ENCODE measurements at places on chromosomes 6 and 20.

DNA sequence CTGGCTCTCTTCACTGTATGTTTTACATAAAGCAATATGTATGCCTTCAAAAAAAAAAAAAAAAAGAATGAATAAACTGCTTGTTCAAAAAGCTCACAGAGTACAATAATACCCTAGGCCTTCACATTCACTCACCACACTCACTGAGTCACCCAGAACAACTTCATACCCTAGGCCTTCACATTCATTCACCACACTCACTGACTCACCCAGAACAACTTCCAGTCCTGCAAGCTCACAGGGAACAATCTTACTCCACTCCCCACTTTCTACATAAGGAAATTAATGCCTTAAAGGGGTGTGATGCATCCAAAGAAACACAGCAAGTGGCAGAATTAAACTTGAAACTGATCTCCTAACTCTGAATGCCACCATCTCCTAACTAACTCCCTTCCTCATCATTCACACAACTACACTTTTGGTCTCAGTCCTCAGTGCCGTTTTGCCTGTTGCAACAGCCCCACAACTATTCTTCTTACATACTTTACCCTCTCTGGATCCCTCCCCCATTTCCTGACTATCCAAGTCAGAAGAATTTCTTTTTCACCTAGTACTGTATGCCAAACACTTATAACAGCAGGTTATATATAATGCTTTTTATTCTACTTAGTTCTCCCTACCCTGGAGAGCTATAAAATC is 34.2 kb downstream of the NHSL1 start:
- DNase-seq: peak; percentile 14

GRCh38 chr6:26377719-26378118 is 5.2 kb upstream of the BTN2A2 start:
- DNase-seq: no peak

GRCh38 chr6:52557389-52558265 is 19.2 kb downstream of the TRAM2 start:
- no peak for DNase-seq

DNA sequence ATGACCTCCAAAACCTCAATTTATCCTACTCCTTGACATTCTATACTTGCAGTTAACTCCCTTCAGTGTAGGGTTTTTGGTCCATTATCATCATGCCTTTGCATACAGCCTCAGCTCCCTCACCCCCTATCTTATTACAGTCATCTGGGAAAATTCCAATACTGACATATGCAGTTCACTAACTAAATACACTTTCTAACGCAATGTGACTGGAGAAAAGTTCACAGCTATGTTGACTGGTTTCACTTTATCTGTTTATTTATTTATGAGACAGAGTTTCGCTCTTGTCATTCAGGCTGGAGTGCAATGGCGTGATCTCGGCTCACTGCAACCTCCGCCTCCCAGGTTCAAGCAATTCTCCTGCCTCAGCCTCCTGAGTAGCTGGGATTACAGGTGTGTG is 64.9 kb downstream of the CRYBG1 start:
- no peak for DNase-seq

DNA sequence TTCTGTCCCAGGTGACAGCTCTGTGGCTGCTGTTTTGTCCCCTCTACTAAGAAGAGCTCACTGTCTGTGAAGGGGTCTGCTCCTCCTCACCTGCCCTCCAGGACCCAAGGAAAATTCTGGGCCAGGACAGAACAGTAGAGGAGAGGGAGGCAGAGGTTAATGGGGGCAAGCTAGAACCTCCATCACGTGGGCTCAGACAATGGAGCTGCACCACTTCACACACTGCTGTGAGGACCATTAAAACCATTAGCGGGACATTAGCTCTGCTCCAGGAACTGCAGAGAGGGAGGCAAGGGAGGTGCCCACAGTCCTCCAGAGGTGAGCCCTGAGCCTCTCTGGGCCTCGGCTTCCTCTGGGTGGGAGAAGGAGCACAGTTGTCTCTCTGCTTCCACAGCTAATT is 78.4 kb downstream of the NOL4L start:
- DNase-seq: no peak

DNA sequence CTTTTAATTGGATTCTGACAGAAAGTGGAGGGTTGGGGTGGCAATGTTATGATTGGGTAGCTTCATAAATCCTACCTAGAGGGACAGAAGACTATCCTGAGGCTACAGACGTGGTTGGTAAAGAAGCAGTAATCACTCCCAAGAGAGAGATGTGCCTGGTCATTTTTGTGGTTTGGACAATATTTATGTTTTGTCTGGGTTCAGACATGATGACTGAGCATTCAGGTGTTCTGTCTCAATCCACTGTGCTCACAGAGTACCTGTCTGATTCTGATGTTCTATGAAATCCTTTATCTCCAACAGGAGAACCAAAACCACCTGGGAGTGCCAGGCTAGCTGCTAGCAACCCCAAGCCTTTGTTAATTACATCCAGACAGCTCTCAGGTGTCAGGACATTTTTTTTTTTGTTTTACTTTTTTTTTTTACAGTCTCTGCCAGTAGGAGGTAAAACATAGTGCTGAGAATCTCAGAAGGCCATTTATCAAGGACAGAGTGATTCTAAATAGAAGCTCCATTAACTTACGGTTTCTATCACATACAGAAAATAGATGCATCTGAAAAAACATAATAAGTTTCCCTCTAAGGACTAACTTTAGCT is 1.6 kb upstream of the HLA-DQA1 start:
- no peak for DNase-seq

GRCh38 chr20:8744228-8744844 is 324.6 kb upstream of the PLCB4 start:
- no peak for DNase-seq

DNA sequence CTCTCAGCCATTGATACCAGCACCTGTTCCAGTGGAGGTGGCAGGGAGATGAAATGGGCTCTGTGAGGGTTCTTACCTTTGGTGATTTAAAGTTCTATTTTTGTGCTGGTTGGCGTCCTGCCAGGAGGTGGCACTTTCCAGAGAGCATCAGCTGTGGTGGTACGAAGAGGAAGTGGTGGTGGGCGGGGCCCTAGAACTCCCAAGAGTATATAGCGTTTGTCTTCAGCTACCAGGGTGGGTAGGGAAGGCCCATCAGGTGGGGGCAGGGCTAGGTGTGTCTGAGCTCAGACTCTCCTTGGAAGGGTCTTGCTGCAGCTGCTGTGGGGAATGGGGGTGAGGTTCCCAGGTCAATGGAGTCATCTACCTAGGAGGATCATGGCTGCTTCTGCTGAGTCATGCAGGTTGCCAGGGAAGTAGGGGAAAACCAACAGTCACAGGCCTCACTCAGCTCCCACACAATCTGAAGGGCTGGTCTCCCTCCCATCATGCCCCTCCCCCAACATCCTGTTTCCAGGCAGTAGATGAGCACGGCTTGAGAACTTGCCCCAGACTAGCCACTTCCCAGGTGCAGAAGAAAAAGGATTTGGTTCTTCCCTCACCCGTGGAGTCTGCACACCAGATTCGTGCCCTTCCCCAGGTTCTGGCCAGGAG is 46.6 kb downstream of the MOXD1 start:
- DNase-seq: no peak

GRCh38 chr20:11000416-11000815 is 326.6 kb upstream of the JAG1 start:
- no peak for DNase-seq

DNA sequence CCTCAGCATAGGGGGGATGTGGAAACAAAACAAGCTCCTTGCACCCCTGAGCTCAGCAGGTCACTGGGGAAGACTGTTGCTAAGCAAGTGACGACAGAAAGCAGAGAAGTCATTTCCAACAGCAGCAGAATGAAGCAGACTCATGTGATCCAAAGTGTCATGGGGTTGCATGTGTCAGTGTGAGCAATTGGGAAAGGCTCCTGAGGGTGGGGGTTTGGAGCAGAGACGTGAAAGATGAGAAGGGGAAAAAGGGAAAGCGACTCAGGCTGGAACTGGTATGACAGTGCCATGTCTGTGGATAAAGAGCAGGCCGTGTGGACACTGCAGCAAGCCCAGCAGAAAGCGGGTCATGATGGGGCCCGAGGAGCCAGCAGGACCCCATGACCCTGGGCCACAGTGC is 363.9 kb downstream of the PREX1 start:
- DNase-seq: no peak

- no peak for DNase-seq
Observed at GRCh38 chr6:156735751-156736150, 41.4 kb upstream of the ARID1B start.

DNA sequence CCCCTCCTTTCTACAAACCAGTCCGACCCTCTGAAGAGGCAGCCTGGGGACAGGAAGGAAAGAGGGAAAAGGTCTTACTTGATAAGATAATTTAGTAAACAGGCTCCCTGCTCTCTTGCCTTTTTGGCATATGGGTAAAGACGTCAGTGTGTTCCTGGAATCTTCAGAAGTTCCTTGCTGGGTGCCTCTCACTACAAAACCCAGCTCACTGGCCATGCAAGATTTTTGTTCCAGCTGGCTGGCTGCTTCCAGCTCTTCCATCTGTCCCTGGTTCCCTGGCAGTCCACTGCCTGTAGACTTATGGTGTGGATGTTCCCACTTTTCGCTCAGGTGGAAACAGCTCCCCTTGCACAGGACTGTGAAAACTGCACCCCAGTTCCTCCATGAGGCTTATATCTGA is 57.4 kb downstream of the MOCS1 start:
- no peak for DNase-seq

GRCh38 chr6:128731249-128732165 is 151.4 kb upstream of the LAMA2 start:
- no peak for DNase-seq

DNA sequence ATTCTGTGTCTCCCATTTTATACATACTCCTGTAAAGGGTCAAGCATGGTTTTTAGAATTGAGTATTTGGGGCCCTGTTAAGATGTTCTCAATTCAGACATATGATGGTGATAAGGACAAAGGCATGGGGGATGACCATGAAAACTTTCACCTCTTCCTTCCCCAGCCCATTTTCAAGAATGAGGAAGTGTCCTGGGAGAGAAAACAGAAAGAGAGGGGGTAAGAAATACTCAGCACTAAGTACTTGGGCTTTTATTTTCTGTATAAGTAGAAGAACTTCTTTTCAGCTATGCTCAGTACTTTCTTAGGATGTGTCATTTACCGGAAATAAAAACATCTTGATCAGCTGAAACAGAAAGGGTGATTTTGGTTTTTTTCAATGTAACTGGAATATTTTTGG is 10.9 kb upstream of the MBOAT1 start:
- DNase-seq: no peak

DNA sequence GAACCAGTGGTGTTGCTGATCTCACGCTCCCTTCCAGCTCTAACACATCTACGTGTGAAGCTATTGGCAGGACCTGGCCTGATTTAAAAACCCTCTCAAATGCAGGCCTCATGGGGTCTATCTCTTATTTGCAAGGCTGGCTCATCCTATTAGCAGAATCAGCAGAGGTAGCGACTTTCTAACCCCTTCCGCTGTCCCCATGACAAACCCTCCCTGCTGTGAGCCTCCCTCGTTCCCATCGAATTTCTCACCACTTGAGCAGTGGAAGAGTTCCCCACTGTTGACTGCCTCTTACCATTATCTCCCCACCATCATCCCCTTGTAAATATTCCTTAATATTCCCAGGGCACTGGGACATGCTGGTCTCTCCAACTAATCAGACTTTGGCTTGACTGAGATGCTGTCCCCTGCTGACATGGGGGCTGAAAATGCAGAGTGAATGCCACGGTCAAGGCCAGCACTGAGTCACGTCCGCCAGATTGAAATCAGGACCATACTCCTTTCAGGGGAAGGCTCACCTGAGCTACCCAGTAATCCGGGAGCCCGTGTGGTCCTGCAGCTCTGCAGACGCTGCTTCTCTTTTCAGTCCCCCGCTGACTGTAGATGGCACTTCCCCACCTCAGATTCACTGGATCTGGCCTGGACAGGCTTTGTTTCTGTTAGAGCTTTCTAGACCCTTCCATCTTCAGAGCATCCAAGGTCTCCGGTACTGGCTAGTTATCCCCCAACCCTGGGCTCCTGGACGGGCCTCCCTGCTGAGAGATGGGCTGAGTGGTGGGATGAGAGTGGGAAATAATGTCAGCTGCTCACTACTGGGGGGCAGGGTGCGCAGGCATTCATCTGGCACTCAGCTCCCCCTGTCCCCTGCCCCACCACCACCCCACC is 23.1 kb downstream of the AAR2 start:
- DNase-seq: no peak

DNA sequence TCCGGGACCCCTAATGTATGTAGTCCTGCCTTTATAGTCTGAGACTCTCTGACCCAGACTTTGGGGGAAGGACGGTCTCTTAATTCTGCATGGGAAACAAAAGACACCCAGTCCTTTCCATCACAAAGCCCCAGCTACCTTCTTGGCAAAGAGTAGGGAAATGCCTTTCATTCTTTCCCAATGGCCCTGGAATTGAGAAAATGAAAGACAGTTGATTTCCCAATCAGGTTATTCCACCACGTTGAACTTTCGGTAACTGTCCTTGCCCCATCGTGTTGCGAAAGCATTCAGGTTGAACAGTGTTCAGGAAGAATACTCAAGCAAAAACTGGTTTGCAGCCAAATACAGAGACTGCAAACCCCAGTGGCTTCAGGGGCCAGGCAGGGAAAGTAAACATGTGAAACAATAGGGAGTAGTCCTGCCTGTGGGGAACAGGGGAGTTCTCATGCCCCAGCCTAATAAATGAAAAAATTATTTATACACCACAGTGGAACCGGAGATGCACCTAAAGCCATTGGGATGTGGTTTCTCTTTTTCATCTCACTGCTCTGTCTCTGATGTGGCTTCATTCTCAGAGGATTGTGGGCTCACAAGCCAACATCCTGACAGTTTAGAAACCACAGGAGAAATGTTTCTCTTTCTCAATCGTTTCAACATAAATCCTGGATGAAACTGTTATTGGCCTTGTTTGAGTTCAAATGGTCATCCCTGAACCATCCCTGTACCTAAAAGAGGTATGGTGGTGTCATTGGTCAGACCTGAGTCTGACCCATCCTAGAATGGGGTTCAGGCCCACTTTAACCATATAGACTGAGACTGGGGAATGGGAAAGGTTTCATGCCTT is 44.2 kb upstream of the SLC9A8 start:
- no peak for DNase-seq

DNA sequence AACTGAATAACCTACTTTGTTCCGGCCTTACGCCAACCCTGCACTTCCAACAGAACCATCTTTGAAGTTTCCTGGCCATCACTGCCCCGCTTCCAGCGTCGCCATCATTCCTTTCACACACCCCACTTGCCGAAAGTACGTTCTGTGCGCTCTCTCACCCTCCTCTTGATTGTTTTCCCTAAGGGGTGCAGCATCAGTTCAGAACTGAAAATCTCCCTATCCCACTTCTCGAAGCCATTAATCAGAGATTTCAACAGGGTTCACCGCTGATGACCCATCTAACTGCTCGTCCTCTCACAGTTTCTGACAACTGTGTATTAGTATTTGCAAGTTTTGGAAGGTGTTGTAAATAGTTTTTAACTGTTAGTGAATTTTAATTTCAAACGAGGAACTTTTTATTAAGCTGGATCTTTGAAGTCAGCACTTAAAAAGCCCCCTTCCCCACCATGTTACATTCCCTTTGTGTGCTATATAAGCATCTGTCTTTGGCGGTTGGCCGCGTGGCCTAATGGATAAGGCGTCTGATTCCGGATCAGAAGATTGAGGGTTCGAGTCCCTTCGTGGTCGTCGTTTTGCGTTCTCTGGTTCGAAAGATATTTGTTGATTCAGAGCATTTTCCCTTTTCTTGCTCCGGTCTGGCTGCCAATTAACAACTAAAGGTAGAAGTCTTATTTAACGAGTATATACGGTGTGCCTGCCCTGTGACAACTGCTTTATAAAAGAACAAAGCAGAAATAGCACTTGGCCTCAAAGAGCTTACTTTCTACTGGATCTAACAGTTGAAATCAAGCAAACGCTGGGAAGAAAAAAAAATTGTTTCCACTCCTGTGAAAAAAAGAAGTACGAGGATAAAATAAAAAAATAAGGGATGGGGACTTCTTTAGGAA is 42.6 kb downstream of the TRIM27 start:
- no peak for DNase-seq

GRCh38 chr6:170208182-170208601 is 82.7 kb downstream of the DLL1 start:
- DNase-seq: no peak

Measured in 8988T (cell line).